Coronary artery (tissue), 2 donors: ENCODE measurements at places on chromosomes 1 and 21.

- DNase-seq, result no peak
Measured at GRCh38 chr1:46622344-46622743, 5.7 kb upstream of the MOB3C start.

DNA sequence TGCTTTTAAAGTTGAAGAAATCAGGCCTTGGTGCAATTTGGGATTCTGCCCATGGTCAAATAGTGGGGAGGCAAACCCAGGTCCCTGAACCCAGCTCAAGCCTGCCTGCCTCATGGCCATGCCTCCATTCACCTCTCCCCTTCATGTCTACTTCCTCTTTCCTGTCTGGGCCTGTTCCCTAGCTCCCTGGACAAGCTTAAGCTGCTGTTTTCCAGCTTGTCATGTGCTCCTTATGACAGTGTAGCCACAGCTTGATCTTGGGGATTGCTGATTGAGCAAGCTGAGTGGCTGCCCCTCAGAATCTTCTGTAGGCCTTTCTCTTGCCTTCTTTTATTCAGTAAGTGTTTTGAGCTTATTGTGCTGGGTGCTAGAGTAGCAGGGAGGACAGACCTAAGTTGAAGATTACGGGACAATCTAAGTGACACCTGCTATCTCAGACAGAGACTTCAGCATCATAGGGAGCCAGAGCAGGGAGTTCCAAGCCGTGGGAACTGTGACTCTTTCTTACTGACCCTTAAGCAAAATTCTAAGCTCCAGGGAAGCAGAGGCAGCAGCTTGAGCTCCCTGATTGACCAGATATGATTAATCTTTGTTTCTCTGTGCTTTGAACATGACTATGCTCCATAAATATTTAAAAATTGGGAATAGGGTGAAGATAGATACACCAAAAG lies 520 bp upstream of the MR1 start:
- no peak for DNase-seq

GRCh38 chr1:225366552-225366951 lies 61.3 kb downstream of the LBR start:
- DNase-seq, result no peak

DNA sequence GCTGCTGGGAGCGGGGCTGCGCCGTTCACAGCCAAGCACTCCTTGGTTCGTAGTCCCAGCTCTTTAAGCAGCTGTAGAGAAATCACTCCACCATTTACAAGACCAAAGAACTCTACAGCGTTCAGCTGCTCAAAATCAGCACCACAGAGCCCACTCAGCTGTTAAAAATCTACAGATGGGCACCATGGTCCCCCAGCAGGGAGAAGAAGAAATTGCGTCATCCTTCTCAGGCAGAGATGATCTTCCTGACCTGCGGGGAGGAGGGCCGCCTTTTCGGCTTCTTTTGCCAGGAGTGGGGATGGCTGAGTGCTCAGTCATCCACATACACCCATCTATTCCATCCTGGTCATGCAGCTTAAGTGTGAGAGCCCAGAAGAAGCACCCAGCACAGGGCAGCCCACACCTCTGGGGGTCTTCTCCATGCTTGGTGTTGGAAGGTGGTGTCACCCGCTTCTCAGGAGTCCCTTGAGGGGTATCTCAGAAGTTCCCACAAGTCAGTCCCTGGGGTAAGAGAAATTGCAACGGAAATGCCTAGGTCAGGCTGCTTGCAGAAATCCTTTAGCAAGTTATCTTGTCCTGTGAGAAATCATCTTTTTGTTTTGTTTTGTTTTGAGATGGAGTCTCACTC lies 163.8 kb downstream of the NPHP4 start:
- no peak for DNase-seq

DNA sequence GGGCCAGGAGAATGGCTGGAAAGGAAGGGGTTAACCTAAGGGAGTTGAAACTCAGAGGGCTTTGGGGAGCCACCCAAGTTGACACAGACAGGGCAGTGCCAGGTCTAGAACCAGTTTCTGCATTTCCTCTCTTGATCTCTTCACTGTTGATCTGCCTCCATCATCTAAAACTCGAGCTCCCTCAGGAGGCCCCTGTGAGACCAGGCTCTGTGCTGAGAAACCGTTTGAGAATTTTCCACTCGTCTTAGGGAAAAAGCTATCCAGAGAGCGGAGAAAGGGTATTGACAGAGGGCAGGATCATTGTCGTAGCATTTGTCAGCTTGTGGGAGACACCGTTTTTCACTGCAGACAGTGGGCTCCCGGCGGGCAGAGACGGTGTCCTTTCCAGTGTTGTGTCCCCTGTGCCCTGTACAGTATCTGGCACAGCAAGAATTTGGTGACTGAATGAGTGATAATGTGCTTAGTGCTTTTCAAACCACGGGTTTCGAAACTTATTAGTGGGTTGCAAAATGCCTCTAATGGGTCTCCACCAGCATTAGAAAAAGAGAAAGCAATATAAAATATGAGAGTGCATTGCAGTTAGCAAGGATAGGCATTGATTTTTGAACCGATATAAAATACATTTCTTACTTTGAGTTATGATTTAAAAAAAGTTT lies 31.1 kb downstream of the PROK1 start:
- DNase-seq, result no peak

- DNase-seq, result no peak
Measured at GRCh38 chr1:27525296-27526272, 35.6 kb upstream of the WASF2 start.

DNA sequence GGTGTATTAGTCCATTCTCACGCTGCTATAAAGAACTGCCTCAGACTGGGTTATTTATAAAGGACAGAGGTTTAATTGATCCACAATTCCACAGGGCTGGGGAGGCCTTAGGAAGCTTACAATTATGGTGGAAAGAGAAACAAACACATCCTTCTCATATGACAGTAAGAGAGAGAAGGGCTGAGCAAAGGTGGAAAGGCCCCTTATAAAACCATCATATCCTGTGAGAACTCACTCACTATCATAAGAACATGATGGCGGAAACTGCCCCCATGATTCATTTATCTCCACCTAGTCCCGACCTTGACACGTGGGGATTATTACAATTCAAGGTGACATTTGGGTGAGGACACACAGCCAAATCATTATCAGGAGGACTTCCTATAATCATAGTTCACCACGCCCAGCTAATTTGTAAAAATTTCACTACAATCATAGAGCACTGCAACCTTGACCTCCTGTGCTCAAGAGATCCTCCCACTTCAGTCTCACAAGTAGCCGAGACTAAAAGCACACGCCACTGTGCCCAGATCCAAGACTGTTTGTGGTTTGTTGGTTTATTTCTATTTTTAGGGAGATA lies 164.9 kb downstream of the RERE start:
- no peak for DNase-seq

DNA sequence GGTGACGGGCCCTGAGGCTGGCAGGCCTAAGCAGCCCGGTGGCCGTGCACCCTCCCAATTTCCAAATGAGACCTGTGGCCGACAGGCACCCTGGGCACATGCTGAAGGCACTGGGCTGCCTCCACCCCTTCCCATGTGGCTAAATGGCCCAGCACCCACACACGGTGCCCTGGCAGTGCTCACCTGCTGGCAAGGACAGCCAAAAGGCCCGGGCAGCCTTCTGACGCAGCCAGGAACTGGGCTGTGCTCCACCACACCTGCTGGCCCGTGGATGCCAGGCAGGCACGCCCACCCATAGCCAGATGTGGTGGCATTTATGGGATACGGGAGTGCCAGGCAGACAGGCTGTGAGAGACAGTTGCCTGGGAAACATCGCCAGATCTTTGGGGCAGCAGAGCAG lies 4.0 kb upstream of the FAAP20 start:
- DNase-seq, result no peak

DNA sequence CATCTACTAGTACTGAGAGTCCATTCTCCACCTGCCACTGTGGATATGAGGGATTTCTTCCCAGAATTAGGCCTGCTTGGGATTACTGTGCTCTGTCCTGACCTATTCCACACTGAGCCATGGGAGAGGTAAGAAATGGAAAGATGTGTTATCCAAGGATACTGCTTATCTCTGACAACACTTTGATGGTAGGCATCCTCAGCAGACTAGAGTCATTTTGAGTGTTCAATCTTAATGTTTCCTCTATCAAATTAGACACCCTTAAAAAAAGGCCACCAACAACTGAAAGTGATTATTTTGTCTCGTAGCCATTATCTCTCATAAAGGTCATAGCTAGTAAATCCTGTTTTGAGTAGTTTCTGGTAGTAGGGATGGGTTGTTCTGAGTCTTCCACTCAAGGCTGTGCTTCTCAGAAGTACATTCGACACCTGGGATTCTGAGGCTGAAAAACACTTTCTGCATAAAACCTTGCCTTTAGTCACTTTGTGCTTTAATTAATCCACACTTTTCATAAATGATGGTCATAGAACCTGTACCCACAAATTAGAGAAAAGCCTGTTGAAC lies 8.8 kb downstream of the ATPAF1 start:
- no peak for DNase-seq

- no peak for DNase-seq
Measured at GRCh38 chr1:29269382-29269781, 33.1 kb downstream of the PTPRU start.

GRCh38 chr1:236845830-236846229 lies 50.7 kb downstream of the MTR start:
- DNase-seq, result no peak

DNA sequence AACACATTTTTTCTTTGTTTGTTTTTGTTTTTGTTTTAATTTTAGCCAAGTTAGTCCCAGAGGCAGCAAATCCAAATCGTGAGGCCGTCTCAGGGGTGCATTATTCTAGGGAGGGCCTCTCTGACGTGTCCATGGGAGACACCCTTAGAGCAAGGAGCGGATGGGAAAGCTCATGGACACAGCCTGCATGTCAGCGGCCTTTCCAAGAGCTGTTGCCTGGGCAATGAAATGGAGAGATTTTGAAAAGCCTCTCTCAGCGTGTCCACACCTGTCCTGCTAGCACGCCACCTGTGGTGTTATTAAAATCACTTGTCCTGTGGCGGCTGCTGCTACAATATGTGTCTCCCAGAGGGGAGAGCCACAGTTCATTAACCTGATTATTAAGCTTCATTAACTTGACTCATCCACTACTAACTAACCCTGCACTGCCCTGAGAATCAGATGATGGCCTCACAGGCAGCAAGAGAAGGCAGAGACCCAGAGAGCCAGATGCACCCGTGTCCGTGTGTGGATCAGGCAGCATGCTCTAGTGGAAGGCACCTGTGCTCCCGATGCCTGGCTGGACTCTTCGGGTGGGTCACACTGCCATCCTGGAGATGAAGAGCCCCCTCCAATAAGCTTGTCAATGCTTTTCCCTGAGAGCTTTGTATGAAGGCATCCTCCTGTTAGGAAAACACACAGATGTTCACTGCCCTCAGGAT lies 133.3 kb downstream of the PGBD5 start:
- DNase-seq, result no peak

GRCh38 chr1:25065795-25066238 lies 135.7 kb upstream of the RUNX3 start:
- no peak for DNase-seq

DNA sequence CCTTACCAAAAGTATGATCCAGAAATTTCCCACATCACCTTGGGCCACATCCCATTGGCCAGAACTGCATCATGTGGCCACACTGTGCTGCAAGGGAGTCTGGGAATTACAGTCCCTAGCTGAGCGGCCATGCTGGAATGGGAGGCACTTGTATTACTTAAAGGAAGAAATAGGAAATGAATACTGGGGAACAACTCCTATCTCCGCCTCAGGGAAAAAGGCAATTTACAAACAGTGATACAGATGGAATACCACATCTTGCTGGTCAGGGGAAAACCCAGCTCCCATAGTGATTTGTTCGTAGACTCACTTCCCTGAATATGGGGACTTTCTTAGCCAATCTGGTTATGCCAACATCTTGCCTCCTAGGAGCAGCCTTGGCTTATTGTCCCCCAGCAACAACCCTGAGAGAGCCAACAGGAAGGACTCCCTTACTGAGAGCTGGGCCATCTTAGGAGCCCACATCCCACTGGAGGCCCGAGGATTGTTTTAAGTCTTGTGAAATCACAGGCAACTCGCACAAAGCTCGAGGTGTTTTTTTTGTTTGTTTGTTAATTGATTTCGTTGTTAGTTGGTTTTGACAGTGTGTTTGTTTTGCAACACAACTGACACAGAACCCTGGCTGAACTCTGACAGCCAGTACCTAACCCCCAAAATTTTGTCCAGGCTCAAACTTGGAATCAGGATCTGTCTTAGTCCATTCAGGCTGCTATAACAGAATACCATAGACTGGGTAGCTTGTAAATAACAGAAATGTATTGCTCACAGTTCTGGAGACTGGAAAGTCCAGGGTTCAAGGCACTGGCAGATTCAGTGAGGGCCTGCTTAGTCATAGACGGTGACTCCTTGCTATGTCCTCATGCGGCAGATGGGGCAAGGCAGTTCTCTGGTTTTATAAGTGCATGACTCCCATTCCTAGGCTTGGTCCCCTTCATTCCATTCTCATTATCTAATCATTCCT lies 14.9 kb downstream of the CDA start:
- no peak for DNase-seq

- DNase-seq, result no peak
Measured at GRCh38 chr21:38995731-38996130, 187.5 kb downstream of the PSMG1 start.

DNA sequence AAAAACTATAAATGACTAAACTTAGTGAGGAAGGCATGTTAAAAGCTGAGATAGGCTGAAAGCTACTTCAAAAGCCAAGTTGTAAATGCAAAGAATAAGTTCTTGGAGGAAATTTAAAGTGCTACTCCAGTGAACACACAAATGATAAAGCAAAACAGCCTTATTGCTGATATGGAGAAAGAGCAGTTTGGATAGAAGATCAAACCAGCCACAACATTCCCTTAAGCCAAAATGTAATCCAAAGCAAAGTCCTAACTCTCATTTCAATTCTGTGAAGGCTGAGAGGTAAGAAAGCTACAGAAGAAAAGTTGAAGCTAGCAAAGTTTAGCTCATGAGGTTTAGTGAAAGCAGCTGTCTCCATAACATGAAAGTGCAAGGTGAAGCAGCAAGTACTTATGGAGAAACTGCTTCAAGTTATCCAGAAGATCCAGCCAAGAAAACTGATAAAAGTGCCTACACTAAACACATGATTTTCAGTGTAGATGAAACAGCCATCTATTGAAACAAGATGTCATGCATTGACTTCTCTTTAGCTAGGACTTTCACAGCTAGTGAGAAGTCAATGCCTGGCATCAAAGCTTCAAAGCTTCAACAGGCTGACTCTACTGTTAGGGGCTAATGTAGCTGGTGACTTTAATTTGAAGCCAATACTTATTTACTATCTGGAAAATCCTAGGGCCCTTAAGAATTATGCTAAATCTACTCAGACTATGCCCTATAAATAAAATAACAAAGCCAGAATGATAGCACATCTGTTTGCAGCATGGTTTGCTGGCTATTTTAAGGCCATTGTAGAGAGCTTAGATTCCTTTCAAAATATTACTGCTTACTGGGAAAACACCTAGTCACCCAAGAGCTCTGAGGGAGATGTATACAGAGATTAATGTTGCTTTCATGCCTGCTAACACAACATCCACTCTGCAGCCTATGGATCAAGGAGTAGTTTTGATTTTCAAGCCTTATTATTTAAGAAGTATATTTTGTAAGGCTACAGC lies 188.6 kb downstream of the EIF4G3 start:
- no peak for DNase-seq

- DNase-seq, result no peak
Measured at GRCh38 chr1:185033686-185034085, 11.7 kb upstream of the RNF2 start.
